CD8-positive, alpha-beta T cell (primary cell): ENCODE measurements at places on chromosomes 5 and 9.

GRCh38 chr5:1726956-1727355 lies 72.7 kb downstream of the MRPL36 start:
- DNase-seq = no peak

GRCh38 chr9:27427272-27427643 lies 96.8 kb upstream of the IFNK start:
- no peak for DNase-seq

- no peak for DNase-seq
Observed at GRCh38 chr5:166412191-166412590, 1879.3 kb upstream of the WWC1 start.

DNA sequence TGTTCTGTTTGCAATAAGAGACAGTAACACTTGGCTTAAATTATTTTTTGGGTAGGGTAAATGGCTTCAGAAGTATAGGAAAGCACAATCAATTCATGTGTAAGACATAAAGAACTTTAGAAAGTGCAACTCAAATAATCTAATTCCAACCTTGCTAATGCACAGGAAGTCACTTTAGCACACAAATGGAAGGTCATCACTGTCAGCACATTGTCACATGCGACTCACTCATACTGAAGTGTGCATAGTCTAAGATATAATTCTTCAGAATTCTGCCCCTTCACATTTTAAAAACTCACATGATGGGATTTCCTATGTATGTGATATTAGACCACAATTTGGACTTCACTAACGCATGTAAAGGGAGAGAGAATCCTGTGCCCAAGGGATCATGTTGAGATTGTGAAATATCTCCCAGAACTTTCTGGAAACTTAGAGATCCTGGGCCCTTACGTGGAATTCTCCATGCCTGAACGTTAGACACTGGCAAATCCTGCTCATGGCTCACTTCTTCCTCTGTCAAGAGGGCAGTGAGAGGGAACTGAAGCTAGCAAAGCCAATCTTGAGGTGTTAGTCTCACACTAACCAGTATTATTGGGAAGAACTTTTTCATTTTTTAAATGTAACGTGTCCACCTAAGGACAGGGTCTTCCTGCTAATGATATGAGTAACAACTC lies 403.2 kb upstream of the PTGER4 start:
- no peak for DNase-seq

DNA sequence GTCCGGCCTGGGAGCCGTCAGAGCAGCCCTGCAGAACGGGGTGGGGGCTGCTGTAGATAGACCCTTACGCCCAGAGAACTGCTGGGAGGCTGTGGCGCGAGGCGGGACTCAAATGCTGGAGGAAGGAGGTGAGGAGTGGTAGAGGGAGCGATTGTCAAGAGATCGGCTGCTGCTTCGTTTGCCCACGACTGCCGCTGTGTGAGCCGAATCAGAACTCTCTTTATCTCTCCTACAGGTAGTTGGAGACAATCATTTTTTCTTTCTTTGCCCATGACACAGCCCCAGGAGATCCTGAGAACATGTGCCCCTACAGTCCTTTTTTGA lies 456 bp downstream of the ZNF79 start:
- no peak for DNase-seq

DNA sequence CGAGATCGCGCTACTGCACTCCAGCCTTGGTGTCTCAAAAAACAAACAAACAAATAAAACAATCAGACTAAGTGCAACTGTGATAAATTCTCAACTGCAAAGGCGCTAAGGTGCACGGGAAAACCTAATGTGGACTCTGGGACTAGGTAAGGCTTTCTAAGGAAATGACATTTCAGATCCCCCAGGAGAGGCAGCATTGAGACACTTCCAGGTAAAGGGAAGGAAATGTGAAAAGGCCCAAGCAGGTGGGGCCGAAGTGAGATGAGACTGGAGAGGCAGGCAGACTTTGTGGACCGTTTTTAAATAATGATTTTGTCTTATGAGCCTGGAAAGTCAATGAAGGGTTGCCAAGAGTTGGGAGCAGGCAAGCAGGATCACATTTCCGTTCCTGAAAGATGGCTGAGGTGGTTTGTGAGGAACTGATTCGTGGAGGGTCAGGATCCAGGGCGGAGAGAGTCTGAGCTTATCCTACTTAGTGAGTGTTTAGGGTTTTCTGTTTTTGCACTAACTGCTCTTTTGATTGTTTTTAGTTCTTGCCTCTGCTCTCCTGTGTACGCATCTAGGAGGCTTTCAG lies 2.0 kb upstream of the APBA1 start:
- no peak for DNase-seq

GRCh38 chr9:133813749-133814585 lies 75.8 kb upstream of the SARDH start:
- DNase-seq = no peak

DNA sequence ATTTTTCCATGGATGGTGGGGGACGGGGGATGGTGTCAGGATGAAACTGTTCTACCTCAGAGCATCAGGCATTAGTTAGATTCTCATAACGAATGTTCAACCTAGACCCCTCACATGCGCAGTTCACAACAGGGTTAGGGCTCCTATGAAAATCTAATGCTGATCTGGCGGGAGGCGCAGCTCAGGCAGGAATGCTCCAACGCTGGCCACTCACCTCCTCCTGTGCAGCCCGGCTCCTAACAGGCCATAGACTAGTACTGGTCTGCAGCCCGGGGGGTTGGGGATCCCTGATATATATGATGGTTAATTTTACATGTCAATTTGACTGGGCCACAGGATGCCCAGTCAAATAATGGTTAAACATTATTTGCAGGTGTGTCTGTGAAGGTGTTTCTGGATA lies 199.0 kb upstream of the NR4A3 start:
- DNase-seq = no peak

GRCh38 chr5:124634228-124634739 lies 112.2 kb downstream of the ZNF608 start:
- DNase-seq = no peak

DNA sequence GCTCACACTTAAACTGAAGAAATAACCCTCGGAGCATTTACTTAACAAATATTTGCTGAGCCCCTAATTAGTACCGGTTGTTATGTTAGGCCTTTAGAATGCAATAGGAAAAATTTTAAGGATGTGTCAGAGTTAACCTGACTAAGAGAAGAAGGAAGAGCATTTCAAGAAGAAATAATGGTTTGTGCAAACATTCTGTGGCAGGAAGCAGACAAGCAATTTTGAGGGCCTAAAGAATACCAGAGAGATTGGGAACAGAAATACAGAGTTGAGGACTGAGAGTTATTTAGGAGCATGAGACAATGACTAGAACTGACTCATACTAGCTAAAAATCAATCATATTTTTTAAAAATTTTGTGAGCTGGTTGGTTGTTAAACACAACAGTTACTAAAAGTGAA lies 218.8 kb downstream of the PRR16 start:
- no peak for DNase-seq

- DNase-seq = no peak
Observed at GRCh38 chr5:125134216-125135081, 388.0 kb upstream of the ZNF608 start.

DNA sequence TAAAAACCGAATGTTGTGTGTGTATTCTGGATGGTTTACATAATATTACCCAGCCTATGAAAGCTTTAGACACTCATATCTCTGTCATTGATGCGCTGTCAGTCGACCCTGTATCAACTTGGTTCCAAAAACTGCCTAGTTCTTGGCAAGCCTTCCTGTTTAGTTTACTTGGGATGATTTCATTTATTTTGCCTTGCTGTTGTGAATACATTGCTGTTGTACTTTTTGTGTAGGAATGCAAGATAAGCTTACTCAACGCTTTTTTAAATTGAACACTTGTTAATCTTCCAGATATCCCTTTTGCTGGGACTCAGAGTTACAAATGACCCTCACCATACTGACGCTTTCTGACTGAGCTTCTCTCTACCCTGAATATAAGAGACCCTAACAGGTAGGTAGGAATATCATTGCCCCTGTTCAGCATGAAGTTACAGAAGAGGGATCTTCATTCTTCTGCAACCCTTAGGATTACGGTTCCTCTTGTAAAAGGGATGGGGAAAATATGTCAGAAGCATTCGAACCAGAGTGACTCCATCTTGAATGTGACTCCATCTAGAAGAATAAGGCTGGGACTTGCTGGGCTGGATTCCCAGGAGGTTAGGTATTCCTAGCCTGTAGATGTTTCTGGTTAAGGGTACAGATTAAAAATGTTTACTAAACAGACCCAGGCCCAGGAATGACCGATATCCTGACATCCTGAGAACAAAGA lies 13.7 kb upstream of the PAIP1 start:
- no peak for DNase-seq

DNA sequence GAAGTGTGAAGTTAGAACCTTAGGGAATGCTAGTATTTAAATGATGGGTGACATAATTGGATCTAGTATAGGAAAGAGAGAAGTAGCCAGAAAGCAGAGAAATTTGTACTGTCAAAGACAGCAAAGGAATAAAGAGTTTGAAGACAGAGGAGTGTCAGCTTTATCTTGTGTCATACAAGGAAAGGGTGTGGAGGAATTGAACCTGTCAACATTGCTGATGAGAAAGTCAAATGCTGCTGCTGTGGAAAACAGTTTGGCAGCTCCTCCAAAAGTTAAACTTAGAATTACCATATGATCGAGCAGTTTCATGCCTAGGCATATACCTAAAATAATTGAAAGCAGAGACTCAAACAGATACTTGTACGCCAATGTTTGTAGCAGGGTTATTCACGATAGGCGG lies 63.7 kb downstream of the DENND4C start:
- no peak for DNase-seq

DNA sequence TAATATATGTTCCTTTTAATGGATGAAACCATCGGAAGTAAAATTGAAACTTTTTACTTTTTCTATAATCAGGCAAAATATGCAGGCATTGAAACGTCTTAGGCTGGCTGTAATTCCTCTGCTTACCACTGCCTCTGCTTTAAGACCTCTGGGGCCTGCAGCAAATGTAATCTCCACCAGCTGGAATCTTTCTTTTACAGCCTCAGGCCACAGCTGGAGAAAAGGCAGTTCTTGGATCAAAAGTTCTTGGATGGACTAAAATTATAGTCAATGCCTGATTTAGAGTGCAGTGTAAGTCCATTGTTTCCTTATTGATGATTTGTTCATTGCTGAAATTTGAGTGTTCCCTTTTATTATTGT lies 396.7 kb downstream of the KCTD16 start:
- DNase-seq = no peak

- no peak for DNase-seq
Observed at GRCh38 chr5:152309926-152310450, 95.1 kb downstream of the NMUR2 start.

GRCh38 chr9:31032206-31032605 lies 1352.2 kb upstream of the ACO1 start:
- DNase-seq = no peak

GRCh38 chr5:67350618-67351201 lies 154.1 kb upstream of the CD180 start:
- DNase-seq = peak; percentile 57

GRCh38 chr9:80028501-80028900 lies 456.7 kb downstream of the TLE4 start:
- no peak for DNase-seq

DNA sequence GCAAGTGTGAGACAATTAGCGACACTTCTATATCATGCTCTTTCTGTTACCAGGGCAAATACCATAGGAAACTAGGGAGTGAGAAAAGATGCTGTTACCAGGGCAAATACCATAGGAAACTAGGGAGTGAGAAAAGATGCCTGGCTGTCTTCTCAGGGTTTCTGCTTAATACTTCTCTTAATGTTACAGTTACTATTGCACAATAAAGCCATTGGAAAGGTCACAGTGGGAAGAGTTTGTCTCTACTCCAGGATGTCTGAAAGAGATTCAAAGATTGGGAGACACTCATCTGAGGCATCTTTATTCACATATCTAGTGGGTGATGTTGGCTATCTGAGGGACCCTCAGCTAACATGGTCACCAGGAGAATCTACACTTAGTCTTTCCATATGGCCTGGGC lies 431.7 kb upstream of the POU5F2 start:
- no peak for DNase-seq

- DNase-seq = no peak
Observed at GRCh38 chr5:137287569-137287968, 211.6 kb downstream of the SPOCK1 start.

GRCh38 chr9:24602693-24603352 lies 57.1 kb upstream of the IZUMO3 start:
- no peak for DNase-seq

DNA sequence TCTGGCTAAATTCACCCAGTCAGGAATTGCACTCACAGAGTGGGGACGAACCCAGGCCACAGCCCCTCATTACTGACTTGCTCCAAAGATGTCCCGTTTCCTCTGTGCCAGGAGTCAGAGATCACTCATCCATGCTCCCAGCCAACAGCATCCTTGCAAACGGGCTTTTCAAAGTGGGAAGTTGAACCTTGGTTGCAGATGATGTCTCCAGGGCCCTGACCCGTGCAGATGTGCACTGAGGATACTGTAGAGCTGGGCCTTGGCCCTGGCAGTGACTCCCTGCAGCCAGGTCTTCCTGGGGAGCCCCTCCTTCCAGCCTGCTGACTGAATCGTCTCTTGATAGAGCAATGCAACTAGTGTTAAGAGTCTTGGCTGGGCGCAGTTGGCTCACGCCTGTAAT lies 22.3 kb downstream of the TCF7 start:
- DNase-seq = peak; percentile 7

GRCh38 chr5:172113036-172113435 lies 75.0 kb downstream of the STK10 start:
- DNase-seq = peak; percentile 63

DNA sequence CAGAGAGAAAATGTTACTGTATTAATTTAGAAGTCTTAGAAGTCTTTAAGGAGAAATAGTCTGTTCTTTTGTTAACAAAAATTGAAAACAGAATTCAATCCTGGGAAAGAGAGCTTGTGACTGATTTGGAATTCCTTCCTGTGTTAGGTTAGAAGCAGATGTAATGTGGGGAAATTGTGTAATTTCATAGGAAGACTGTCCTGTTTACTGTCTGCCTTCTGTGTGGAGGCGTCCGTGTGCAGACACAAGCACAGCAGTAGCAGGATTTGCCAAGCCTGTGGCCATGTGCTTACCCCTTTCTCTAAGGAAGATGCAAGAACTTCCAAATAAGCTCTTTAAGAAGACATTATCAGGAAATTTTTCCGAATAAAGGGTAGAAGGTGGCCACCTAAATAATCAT lies 36.7 kb upstream of the F2R start:
- no peak for DNase-seq

DNA sequence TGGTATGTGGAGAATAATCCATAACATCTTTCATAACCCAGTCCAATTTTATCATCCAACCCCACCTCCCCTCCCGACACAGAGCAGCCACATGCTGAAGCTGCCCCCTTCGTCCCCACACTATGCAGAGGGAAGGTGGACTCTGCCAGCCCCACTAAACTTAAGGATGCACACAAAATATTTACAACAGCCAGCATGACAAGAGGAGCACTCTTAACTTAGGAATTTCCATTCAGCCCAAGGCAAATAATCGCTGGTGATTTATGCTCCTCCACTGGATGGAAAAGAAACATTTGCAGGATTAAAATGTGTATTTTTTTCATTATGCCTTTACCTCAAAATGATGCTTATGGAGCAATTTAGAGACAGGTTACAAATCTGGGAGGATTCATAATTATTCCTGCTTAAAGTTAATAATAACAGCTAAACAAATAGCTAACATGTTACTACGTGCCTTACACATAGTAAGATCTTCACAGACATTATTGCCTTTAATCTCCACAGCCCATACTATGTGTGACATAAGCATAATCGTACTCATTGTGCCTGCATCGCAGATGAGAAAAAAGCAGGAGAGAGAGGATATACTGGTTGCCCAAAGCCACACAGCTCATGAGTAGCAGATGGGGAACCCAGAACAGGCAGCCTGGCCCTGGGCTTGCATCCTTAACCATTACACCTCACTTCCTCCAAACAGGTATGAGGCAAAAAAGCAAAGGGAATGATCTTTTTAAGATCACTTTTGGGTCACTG lies 92.6 kb downstream of the GLIS3 start:
- DNase-seq = no peak

GRCh38 chr5:171680485-171680884 lies 105.1 kb upstream of the SMIM23 start:
- no peak for DNase-seq
